ENCODE measurements at places on chromosomes 2 and 18.

GRCh38 chr2:170887496-170887895, 41.6 kb upstream of the GORASP2 start:
- DNase-seq = no peak

DNA sequence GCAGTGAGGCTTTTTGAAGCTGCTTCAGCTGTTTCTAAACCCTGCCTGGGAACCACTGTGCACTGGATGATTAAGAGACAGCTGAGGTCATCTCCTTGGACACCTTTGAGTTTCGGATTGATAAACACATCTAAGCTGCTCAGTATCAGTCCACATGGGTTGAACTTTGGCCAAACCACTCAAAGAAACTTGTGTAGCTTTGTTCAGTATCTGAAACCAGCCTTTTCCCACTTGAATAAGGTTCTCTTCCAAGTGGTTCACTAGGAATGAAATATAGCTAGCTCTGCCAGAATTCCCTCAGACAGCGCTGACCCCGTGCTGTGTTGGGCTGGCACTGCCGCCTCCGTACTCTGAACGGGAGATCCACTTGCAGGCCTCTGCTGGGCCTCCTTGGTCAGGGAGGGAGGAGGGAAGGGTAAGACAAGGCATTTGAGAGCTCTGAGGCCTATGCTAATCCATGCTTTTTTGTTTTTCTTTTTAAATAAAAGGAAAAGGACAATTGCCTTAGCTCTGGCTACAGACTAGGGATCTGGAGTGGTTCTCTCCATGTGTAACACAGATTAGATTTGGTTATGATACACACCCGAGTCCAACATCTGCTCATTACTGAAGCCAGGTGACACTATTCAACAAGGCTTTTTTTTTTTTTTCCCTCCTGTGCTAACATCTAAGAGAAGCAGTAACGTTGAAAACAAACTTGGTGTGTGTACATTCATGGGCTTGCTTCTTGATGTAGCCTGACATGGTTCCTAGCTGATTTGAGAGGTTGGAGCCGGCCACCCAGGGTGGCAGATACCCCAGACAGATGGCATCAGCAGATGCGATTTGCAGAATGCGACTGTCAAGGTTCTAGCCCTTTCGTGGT, 67.7 kb downstream of the NCK2 start:
- no peak for DNase-seq

DNA sequence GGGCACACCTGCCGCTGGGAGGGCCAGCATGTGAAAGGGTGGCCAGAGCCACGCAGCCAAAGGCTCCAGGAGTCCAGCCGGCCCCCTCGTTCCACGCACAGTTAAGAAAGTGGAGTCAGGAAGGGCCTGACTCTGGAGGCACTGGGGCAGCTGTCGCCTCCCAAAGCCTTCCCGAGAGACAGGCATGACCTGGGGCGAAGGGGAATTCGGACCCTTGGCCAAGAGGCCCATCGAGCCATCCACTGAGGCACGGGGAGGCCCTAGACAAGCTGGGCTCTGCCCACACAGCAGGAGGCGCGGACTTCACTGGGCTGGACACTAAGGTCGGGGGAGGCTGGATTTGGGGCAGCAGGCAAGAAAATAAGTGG, 38.5 kb upstream of the SNED1 start:
- no peak for DNase-seq

GRCh38 chr2:112907001-112907949, 3.7 kb upstream of the IL37 start:
- DNase-seq = no peak

GRCh38 chr2:37338933-37339332, 5.5 kb upstream of the QPCT start:
- no peak for DNase-seq

DNA sequence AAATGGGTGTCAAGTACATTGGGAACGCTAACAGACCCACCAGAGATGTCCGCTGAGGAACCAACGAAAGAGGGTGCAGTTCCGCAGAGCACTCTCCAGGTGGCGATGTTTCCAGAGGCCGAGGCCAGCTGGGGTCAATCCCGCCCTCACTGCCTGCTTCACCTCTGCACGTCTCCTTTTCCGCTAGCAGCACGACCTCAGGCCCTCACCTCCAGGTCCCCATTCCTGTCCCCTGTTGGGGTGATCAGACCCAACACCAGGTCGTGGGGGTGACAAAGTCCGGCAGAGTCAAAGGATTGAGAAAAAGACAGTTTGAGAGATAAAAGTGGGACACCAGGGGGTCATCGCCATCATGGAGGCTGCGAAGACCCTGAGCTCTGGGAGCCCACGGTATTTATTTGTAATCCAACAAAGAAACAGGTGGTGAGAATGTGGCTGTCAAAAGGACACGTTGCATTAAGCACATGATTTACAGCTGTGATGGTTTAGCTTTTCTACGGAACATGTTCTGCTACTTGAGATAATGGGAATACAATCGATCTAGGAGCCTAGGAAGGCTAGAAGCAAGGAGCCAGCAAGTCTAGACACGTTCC, 27.3 kb downstream of the ZAP70 start:
- DNase-seq = no peak

DNA sequence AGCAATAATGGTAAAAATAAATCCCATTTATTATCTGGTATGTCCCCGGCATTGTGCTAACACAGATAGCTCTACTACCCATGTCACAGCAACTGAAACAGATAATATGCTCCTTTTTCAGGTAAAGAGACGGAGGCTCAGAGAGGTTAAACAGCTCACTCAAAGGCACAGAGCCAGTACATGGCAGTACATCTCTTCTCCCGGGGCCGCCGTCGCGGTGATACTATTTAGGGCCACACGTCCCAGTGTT, 693 bp upstream of the PDK1 start:
- no peak for DNase-seq

- DNase-seq = no peak
These were observed 3.0 kb downstream of the SLC1A4 start for GRCh38 chr2:64992218-64992617.

DNA sequence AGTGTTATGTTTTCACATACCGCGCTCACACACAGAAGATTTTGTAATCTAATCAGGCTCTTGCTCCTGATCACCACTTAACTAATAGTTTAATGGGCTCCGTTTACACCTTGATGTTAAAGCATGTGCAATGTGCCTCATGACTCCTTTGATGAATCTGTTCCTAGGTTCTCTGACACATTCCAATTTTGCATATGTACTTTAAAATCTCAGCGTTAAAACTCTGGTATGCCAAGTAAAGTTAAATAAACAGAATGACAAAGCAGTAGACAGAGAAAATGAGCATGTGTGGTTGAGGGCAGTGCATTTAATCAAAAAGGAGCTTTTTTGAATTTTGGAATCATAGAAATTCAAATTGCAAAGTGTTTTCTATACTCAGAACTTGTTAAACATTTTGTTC, 96.4 kb downstream of the TCF4 start:
- DNase-seq = no peak

DNA sequence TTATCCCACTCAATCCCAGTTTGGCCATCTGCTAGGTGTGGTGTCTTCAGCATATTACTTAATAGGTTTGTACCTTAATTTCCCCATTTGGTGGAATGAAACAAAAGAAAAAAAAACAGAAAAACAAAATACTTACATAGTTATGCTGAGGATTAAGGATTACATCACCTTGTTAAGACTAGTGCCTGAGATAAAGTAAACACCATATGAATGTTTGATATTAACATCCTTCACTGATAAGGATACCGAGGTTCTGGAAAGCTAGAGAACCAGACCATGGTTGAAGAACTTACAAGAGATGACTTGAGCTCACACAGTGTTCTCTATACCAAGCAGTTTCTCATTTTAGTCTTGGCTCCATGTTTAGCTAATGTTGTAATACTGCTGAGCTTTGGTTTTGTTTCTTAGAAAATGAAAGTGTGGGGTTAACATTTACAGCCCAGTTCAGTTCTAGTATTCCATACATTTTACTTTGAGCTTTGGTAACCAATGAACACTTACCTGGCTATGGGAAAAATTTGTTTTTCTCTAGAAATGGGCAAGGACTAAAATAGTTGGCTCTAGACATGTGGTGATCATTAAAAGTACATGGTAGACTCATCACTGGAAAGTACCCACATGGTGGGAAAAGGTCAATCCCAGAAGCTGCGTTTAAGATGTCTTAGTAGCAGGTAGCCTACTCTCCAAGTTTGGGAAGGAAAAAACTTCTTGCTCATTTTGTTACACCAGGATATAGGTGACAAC, 5.8 kb upstream of the GPD2 start:
- no peak for DNase-seq

DNA sequence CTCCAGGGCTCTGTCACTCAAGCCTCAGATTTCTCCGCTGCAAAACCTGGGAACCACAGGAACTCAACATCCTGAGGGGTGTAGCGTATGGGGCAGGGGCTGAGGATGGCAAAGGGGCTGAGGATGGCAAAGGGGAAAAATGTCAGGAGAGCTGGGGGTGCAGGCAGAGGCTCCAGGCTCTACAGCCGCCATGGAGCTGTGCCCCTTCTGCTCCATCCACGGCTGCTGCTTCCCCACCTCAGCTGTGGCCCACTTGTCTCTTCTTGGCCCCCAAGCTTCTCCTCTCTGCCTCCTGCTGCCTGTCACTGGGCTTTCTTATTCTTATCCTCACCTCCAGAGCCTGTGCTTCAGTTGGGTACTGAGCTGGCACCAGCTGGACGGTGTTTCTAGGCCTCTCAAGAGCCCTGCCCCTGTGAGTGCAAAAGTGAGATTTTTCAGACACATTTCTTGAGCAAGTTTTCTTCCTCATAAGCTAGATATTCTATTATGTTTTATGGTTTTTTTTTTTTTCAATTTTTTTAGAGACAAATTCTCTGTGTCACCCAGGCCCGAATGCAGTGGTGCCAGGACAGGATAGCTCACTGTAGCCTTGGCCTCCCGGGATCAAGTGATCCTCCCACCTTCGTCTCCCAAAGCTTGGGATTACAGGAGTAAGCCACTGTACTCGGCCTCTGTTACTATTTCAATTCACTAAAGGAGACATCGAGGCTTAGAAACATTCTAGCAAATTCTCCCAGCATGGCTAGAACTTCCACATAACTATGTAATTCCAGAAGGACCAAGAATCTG, 49.0 kb downstream of the MARCO start:
- no peak for DNase-seq

DNA sequence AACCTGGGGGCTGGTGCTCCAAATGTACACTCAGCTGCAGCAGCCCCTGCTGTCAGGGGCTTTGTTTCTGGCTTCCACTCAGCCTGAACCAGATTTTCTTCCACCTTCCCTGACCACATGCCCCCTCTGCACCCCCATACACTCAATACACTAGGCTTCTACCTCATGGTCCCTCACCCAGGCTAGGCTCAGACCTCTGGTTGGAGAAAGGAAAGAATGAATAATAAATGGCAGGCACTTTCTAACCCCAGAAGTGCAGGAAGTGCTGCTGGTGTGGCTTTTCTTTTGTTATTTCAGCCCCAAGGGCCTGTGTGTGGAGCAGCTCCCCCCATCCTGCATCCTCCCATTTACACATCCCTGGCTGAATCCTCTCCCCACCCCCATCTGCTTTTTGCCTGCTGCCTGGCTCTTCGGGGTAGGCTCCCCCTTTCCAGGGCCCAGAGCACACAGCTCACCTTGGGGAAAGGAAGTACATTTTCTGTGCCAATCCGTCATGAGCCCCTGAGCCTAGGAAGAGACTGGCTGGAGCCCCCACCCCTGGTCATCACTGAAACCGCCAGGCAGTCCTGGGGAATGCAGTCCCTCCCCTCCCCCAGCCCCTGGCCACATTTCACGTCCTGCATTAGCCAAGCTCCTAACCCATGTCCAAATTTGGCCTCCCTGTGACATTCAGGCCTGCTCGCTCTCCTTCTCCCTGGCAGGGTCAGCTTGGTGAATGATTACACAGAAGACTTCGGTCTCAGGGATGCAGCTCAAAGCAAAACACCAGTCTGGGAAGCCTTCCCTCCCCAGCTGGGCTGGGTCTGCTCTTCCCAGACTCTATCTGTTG, 2.6 kb downstream of the DYSF start:
- DNase-seq = no peak

GRCh38 chr2:3571284-3571683, 3.8 kb upstream of the RPS7 start:
- DNase-seq = no peak

DNA sequence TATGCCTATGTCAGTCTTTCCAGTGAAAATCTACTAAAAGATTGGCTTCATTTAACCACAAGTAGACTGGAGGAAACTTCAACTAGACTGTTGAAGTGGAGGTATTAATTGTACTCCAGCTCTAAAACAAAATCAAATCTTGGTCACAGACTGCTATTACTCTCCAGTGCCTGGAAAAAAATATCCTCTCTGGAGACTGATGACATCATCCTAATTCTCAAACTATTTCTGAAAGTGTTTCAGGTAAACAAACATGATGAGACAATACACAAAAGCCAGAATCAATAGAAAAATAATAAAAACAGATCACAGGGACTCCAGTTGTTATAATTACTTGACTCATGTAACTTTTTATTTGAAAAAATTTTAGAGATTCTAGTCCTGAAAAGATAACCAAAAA, 87.7 kb upstream of the MYO3B start:
- DNase-seq = no peak

Measured in stimulated activated CD8-positive, alpha-beta memory T cell treated with anti-CD3 and anti-CD28 coated beads, Interleukin-7, amount 100 ng/mL, for 1 hour (primary cell).